MG63 (cell line): ENCODE measurements at places on chromosomes 5 and 9.

- DNase-seq: peak; percentile 96
These were observed 27.9 kb upstream of the CTNNA1 start for GRCh38 chr5:138725153-138725817.

- no peak for DNase-seq
These were observed 42.8 kb upstream of the FAT2 start for GRCh38 chr5:151633892-151634291.

GRCh38 chr9:95449016-95449415, 67.8 kb downstream of the PTCH1 start:
- no peak for DNase-seq

DNA sequence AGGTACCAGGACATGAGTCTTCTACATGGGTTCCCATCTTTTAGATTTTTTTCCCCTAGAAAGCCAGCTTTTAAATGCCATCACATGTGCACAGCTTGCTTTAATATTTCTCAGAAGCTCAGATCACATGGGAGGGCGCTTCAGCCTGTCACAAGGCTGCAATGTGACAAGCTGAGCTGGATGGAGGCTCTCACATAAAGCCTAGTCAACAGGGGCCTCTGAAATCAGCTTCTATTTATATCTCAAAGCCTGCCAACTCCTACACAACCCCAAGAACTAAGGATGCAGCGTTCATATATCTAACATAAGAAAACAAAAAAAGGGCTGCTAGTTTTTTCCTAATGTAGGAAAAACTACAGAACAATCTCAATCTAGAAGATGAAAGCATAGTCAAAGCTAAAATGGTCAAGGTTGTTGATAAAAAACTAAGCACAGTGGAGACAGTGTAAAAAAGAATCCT, 2.3 kb downstream of the ZFAND5 start:
- peak; percentile 22 for DNase-seq

DNA sequence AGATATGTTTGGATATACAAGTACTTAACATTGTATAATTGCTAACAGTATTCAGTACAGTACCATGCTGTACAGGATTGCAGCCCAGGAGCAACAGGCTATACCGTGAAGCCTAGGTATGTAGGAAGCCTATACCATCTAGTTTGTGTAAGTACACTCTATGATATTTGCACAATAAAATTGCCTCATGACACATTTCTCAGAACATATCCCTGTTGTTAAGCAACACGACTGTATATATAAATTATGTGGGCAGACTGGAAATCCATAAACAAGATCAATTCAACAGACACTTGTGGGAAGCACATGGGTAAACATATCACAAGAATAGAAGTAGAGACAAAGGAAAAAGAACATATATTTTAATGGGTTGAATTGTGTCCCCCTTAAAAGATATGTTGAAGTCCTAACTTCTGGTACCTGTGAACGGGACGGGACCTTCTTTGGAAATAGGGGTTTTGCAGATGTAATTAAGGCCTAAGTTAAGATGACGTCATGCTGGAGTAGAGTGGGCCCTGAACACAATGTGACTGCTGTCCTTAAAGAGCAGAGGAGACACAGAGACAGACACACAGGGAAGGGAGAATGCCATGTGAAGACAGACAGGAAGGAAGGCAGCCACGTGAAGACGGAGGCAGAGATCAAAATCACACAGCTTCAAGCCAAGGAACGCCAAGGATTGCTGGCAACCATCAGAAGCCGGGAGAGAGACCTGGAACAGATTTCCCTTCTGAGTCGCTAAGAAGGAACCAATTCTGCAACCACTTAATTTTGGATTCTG, 76.3 kb downstream of the SCAI start:
- DNase-seq: peak; percentile 52

DNA sequence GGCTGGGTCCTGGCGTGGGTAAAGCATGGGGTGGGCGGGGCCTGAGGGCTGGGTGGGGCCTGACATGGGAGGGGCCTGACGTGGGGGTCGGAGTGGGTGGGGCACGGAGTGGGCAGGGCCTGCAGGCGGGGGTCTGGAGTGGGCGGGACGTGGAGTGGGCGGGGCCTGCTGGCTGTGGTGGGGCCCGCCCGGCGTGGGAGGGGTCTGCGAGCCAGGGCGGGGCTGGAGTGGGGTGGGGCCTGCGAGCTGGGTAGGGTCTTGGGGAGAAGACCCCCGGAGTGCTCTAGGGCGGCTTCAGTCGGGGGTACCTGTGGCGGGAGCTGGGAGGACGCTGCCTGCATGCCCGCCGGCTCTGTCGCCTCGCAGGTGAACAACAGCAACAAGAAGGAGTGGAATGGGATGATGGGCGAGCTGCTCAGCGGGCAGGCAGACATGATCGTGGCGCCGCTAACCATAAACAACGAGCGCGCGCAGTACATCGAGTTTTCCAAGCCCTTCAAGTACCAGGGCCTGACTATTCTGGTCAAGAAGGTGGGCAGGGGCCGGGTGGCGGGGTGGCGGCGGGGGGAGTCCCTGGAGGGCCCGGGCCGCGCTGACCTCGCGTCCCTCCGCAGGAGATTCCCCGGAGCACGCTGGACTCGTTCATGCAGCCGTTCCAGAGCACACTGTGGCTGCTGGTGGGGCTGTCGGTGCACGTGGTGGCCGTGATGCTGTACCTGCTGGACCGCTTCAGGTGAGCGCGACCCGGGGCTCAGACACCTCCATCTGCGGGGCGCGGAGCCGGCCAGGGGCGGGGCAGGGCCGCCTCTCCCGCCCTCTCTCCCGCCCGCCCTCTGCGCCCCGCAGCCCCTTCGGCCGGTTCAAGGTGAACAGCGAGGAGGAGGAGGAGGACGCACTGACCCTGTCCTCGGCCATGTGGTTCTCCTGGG, 8.0 kb downstream of the LRRC26 start:
- DNase-seq: no peak

DNA sequence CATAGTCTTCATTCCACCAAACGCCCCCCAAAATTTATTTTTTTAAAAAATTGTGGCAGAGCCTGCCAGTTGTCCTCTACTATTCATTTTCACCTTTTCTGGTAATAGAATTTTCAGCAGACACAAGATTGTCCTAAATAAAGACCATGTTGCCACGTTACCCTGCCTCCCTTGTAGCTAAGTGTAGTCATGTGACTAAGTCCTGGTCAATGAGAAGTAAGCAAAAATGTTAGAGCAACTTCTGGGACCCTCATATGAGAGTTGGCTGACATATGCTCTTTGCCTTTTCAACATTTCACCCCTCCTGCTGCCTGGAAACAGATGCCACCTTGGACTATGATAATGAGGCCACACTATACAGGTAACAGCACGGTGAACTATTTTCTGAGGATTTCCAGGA, 203.1 kb downstream of the PIK3R1 start:
- no peak for DNase-seq

DNA sequence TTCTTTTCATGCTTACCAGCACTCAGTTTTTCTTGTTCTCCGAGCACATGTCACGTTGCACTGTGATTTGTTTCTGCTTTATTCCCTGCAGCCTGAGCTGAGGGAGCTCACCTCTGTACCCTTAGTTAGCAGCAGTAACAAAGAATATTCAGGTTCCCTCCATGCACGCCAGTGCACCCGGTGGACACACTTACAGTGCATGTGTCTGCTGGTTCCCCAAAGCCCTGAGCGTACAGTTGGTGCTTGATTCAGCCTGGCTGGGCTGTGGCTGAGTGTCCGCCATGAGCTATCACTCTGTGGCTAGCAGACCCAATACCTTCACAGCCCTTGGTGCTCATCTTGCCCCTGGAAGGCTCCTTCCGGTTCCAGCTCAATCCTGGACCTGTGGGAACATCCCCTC, 93.5 kb downstream of the MVB12B start:
- DNase-seq: no peak

GRCh38 chr5:140631831-140632365, 1.1 kb downstream of the CD14 start:
- no peak for DNase-seq

GRCh38 chr9:76873056-76873792, 32.7 kb downstream of the PRUNE2 start:
- DNase-seq: peak; percentile 21

- no peak for DNase-seq
These were observed 55.4 kb upstream of the CTNNA1 start for GRCh38 chr5:138697720-138698360.

DNA sequence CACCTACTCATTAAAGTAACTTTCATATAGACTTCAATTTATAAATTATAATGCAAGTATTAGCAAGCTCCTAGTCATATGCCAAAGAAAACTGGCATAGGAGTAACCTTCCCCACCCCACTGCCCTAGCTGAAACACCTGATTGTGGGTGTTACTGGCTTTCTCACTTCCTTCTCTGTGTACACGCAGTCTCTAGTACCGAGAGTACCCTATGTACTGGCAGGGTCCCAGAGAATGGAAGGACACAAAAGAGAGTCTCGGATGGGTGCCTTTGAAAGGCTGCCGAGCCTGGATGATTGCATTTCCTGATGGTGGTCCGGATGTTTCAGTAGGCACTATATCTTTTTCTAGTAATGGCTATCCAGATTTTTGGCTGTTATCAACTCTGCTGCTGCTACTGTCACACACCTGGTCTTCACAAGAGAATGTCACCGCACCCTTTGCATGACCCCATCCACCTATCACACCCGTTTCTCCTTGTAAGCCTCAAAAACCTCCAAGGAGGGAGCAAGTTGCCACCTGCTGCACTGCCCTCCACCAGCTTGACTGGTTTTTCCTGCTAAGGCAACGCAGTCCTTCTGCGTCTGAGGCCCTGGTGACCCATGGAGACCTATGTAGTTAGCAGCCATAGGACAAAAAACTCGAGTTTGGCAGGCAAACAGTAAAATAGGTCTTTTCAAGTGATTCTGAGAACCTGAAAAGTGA, 53.8 kb upstream of the CLINT1 start:
- no peak for DNase-seq

- no peak for DNase-seq
These were observed 11.4 kb upstream of the SLC45A2 start for GRCh38 chr5:33995865-33996264.

- DNase-seq: no peak
These were observed 1.1 kb downstream of the SSNA1 start for GRCh38 chr9:137189297-137190295.

- DNase-seq: no peak
These were observed 283.4 kb upstream of the IRX2 start for GRCh38 chr5:3034881-3035280.

GRCh38 chr9:28270156-28270555, 696.9 kb upstream of the C9orf72 start:
- no peak for DNase-seq

DNA sequence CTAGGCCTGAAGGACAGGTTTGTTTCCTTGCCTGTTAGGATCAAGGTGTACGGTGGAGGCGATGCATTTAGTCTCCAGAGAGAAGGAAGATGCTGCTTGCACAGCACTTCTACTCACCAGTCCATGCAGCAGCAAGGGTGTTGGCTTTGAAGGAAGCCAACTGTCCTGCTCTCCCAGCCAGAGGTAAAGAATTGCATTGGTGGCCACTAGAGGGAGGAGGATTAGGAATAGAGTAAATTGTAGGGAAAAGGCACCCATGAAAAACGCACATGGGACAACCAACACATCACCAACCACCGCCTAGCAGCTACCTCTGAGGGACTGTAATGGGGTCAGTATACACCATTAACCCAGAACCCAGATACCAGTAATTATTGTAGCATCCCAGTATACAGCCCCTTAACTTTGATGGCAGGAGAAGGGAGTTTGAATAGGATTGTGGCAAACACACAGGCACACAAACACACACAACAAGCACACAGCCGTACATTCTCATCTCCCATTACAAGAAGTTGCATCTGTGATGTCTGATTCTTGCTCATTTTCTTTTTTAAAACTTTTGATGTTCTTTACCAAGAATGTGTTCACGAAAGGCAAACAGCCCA, 267.7 kb downstream of the ADAMTS6 start:
- peak; percentile 11 for DNase-seq

DNA sequence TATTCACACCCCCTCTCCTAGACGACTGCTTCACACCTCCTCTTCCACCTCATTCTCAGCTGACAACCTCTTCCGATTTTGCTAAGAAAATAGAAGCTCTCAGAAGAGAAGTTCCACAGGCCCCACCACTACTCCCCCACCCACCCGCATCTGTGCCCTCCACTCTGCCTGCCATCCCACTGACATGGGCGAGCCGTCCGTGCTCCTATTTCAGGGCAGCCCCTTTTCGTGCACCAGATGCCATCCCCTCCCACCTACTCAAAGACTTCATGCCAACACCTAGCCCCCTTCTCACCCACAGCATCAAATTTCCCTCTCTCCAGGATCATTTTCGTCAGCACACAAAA, 34.6 kb upstream of the JADE2 start:
- no peak for DNase-seq

GRCh38 chr5:77210091-77210963, at the start of gene PDE8B:
TSS of gene PDE8B (plus strand) at chr5:77210680. CDS start at chr5:77210926, 246 bp downstream.
- DNase-seq: peak; percentile 21

DNA sequence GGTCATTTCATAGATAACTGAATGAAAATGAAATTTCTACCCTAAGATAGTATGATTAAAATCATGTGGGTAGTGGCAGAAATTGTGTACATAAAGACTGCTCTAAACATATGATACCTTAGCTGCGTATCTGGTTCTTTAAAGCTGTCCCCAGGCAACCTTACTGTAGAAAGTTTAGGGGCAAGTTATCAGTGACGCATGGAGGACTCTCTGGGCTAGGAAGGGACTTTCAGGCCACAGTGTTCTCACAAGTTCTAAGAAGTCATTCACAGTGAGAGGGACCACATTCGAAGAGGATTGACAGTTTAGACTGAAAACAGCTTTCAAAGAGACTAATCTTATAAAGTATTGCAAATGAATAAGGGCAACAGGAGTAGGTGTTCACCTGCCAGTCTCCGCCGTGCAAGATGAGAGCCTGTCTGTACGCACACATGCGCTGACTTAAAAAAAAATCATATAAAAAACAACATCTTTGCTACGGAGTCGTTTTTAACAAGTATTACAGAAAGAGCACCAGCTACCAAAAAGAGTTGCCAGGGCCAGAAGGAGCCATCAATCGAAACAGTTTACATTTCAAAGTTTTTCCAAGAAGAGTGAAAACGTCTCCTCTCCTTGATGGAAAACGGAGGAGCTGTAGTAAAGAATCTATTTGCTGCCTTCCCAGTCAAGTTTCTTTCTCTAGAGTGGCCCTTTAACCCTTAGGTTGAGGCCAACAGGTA, 146.3 kb downstream of the CETN3 start:
- DNase-seq: no peak
